ENCODE measurements at places on chromosomes 2 and 18.
A peak's percentile ranks its signal among the peaks of the same experiment; 100 is the strongest.

GRCh38 chr2:142254031-142254430 is 123.2 kb upstream of the LRP1B start:
- DNase-seq, result no peak

DNA sequence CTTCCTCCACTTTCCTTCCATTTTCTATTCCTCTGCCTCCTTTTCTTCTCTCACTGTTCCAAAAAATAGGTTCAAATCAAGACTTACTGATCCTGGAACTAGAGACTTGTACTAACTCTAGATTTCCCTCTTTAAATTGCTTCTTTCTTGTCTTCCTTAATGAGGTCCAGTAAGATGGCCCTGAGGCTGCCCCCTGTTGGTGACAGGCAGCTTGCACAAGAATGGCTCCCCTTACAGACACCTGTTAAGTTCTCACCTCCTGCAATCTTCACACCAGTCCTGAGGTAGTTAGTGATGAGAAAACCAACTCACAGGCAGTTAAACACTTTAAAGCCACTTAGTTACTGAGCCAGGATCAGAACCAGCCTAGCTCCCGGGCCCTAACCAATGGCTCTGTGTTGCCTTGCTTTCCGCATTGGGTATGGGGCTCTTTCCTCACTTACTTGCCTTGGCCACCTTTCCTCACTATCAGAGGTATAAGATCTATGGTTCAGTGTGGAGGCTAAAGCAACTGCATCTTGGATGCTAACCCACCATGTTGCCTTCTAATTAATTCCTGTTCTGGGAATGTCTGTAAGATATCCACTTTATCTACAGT is 130.6 kb downstream of the AKAIN1 start:
- DNase-seq, result no peak

DNA sequence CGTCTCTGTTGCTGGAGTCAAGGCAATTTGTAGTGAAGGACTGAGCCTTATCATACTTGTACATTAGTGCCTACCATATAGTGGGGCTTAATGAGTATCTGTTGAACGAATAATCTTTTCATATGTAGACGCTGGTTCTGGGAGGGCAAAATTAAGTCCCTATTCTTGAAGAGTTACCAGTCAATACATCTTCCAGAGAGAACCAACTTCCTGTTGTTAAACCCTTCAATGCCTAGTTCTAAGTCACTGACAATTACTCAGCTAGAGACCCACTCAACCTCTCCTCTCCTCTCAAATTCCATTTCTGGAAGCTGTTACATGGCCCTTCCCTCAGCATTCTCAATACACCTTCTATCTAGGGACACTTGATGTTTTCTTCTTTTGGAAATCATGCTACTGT is 1.1 kb upstream of the MOB4 start:
- no peak for DNase-seq

- DNase-seq, result no peak
These were observed 37.9 kb upstream of the RPL31 start for GRCh38 chr2:100964222-100964621.

DNA sequence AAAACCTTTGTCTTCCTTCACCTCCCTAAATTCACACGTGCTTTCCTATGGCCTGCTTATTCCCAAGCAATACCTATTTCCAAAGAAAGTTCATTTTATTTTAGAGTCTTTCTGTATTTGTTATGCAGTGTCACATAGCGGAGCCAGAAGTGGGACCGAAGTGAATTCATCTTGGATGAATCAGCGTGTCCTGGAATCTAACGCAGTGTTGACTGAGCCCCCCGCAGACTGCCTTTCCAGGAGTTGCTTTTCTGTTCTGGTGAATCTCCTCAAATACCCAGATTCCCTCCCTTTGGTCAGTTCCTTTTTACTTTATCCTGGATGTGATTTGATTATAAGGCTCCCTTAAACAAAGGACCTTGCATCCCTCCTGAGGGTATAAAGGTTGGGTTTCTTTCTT is 10.8 kb downstream of the ALPP start:
- no peak for DNase-seq

DNA sequence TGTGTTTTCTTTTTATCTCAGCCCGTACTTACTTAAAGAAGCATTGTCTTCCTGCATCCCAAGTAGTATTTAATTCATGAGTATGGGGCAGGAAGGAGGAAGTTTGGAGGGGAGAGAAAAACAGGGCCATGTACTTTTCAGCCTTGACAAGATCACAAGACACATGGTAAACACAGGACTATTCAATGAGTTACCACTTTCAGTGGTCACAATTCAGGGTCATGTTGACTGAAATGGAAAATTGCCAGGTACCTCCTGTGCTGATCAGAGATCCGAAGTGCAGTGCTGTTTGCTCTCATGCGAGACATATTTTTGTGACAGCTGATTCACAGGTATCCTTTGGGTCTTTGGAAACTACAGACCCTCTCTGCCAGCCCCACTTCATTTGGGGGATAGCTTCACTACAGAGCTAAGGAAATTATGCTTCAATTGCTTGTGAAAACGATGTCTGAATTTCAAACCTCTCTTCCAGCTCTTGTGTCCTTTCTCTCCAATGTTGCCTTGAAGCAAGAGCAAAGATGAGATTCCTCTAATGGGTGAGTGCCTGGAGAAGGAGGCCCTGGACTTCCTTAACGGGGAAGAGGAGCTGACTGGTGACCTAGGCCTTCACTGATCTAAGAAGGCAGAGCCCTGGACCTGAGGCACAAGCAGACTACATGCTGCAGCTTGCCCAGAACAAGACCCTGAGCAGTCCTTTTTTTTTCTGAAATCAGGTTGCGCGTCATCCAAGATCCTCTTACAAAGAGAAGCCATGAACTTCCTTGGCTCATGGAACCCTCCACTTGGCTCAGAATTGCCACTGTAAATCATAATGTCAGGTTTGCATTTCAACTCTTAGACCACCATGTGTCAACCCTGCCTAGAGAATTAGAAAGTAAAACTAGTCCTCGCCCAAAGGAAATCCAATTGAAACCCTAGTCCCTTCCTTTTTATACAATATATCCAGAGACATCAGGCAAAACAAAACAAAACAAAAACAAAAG is 44.1 kb downstream of the EVA1A start:
- no peak for DNase-seq

DNA sequence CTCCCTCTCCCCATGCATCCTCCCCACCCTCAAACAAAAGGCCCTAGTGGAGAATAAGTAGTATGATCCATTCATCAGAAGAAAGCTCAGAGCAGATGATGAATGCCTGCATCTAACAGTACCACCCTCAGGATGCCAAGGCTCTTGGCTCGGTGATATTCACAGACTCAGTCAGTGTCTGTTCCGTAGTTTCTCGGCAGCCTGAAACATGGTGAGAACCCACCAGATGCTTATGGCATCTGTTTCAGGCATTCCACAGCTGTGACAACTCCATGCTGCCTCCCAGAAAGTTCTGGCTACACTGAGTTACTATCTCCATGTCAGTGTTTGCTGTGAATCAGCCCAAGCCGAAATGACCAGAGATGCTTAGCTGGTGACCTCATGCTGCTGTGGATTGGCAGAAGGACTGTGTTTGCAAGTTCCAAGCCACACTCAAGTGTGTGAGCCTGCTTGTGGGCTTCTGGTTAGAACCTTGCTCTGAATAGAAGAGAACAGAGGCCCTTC is 83.9 kb downstream of the WDSUB1 start:
- DNase-seq, result no peak

DNA sequence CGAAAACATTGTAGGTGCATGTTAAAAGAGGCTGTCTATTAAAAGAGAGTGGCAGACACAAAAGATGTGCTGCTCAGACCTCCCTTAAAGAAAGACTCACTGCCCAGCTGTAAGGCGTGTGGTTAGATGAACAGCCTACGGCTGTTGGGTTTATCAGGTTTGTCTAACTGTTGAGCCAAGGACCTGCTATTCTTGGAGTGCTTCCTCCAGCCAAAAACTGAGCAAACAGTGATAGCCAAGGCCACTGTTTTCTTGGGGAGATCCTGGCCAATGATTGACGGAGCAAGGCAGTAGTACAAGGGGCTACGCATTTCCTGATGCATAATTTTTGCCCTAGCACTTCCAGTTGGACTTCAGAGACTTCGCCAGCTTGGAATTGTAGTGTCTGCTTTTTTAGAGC is 1.4 kb upstream of the RAB3GAP1 start:
- DNase-seq, result no peak

DNA sequence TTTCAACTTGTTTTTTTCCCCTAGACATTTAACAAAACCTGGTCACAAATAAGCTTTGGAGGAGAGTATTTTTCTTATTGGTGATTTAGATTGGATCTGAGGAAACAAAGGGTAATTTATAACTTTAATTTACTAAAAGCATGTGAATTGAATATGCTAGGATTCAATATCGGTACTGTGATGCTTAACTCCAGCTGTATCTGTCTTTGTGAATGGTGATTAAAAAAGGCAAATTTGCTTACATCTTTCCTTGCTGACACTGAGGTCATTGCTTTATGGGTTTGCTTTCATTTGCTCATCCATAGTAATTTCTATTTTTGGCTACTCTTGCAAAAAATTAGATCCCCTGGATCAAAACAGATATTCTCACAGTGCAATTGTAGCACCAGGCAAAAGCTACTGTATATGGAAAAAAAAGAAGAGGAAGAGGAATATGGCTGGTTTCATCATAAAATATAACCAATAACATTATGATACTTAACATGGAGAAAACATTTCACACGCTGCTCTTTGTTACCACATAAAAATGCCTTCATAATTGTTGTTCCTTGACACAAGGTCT is 832.0 kb upstream of the ZEB2 start:
- no peak for DNase-seq

DNA sequence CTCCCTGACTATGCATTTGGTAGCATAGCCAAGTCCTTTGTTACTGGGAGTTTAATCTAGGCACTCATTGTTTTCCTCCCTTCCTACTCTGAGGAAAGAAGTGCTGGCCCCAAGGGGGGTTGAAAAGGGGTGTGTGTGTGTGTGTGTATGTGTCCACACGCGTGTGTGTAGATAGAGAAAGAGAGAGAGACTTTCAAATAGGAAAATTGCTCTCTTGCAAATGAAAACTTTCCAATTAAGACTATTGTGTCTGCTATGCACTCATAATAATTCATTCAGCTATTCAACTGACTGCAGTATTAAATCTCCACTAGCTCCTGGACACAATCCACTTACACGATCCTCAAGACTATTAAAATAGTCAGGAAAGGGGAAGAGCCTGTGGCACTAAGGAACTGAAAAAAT is 92.9 kb upstream of the CSRNP3 start:
- no peak for DNase-seq

GRCh38 chr2:67670747-67671183 is 273.6 kb downstream of the ETAA1 start:
- DNase-seq, result no peak

DNA sequence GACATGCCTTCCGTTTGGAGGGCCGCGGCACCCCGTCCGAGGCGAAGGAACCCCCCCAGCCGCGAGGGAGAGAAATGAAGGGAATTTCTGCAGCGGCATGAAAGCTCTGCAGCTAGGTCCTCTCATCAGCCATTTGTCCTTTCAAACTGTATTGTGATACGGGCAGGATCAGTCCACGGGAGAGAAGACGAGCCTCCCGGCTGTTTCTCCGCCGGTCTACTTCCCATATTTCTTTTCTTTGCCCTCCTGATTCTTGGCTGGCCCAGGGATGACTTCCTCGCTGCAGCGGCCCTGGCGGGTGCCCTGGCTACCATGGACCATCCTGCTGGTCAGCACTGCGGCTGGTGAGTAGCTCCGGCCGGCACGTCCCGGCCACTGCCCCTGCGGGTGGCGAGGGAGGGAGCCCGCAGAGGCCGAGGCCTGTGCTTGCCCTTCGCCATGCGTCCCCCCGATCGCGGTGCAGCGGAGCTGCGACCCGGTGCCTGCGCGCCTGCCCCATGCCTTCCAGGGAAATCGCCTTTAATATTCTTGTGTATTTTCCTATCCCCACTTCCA is 1.2 kb downstream of the BMPR2 start:
- DNase-seq, result peak; percentile 41

DNA sequence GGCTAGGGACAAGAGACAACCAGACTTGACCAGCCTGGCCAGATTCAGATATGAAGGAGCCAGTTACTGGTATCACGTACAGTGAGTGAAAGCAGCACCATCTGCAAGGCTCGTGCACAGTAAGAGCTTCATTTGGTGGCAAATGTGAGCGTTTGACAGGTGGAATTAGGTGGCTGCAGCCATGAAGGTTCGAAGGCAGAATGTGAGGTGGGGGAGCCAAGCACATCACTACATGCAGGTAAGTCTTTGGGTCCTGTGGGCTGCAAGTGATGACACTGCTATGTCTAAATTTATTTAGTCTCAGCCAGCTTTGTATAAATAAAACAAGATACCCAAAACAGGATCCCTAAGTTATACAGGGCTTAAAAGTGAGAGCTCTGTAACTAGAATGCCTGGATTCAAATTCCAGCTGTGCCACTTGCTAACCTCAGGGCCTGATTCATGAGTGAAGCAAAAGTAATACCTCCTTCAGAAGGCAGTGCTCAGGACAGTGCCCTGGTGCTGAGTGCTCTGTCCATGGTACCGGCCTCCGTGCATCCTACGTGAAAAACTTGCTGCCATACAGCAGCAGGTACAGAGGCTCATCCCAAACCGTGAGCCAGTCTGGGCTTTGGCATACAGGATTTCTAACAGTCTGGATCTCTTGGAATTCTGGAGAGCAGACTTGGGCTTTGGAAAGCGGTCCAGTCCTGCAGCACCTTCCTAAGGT is 18.6 kb downstream of the DDX18 start:
- no peak for DNase-seq

Data from activated CD8-positive, alpha-beta memory T cell treated with anti-CD3 and anti-CD28 coated beads, Interleukin-2, amount 10 ng/mL, durations not matched to agents 7 days and 5 days (primary cell).